ENCODE measurements at places on chromosomes 6 and 20.

- no peak for DNase-seq
These were observed 110.7 kb upstream of the CITED2 start for GRCh38 chr6:139485185-139485584.

- DNase-seq: no peak
These were observed 217.7 kb upstream of the RIN2 start for GRCh38 chr20:19540392-19540791.

- DNase-seq: peak; percentile 74
These were observed 321.5 kb upstream of the JARID2 start for GRCh38 chr6:14924126-14925024.

DNA sequence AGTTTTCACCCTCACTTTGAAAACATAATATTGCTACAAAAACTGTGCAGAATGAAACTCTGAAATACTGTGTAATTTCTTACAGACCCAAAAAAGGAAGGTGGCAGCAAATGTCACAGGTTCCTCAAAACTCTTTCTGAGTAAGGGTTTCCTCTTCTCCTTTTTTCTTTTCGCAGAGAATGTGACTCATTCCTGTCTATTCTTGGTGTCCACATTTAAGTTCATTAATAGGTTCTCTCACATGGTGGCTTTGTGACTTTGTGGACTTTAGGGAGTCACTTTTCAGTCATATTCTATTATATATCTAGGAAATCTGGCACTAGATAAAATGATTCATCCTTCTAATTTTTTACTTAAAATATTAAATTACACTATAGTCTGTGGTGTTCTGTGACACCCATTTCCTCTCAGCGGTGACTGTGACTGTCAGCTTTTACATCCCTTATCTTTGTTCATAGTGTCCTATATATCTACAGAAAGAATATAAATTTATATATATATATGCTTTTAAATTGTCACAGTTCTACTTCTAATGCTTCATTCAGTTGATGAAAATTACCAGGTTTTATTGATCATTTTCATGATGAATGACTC lies 126.8 kb upstream of the HCRTR2 start:
- DNase-seq: no peak

GRCh38 chr20:10330071-10330470 lies 104.0 kb downstream of the MKKS start:
- DNase-seq: no peak

- DNase-seq: no peak
These were observed 34.9 kb upstream of the AKIRIN2 start for GRCh38 chr6:87736809-87737540.

DNA sequence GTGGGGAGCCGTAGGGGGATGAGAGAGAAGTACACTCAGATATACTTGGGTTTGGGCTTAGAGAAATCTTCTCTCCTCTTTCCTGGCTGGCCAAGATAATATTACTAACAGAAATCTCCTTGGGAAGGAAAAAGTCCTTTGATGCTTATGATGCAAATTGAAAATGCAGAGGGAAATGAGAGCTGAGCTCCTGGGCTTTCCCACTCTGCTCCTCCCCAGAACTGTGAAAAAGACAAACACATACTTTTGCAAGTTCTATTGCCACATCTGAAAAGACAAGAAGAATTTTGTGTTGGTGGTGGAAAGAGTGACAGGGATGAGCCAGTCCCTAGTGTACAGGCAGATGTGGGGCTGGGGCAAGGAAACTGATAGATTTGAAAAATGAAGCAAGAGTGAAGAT lies 185.9 kb downstream of the ANKRD60 start:
- no peak for DNase-seq

- DNase-seq: no peak
These were observed 1.0 kb downstream of the CCN2 start for GRCh38 chr6:131949909-131950766.

GRCh38 chr20:19397666-19398065 lies 185.2 kb downstream of the SLC24A3 start:
- no peak for DNase-seq

DNA sequence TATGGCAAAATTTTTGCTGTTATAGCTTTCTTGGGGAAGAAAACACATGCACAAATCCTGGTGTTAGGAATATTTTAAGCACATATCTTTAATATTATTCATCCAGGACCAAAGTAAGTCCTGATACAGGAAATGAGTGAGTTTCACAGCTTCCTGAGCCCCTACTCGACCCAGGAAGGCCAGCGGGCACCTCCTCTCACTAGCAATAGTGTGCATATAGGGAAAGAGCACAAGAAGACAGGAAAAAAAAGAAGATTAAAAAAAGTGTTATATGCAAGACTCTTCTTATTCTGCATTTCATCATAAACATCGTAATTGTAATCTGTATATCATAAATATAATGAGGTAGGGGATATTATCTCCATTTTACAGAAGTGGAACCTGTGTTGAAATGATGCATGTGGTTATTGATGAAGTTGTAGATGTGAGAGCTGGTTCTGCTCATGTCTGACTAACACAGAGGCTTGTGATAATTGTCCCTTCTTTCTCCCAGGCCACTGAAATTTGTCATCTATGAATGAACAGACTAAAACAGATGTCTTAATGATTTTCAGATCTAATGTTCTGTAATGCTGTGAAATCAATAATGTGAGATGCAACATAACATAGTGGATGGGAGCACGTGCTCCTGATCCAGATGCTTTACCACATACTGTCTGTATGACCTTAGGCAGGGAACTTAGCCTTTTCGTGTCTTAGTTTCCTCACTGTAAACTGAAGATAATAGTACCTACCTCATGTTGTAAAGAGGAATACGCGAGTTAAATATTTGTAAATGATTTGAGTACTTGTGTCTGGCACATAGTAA lies 101.2 kb downstream of the MYO6 start:
- no peak for DNase-seq

- DNase-seq: no peak
These were observed 1.9 kb upstream of the BACH2 start for GRCh38 chr6:90298459-90299053.

GRCh38 chr6:135281964-135282363 lies 100.9 kb downstream of the MYB start:
- no peak for DNase-seq

DNA sequence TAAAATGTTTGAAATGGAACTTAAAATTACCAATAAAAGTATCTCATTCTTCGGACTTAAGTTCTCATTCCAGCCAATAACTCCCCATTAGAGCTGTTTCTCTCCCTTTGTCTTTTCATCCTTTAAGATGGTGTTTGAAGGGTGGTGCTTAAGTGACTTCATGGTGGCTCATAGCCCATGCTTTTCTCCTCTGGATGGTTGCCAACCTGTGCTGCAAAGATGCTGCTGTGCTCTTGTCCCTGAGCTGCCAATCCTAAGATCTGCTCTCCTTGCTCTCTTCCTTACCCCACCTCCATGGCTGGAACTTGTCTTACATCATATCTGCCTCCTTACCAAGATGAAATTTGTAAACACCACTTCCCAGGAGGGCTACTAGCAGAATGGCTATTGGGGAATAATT lies 31.6 kb upstream of the PNRC1 start:
- DNase-seq: no peak

- DNase-seq: no peak
These were observed 244.4 kb downstream of the FOXA2 start for GRCh38 chr20:22339946-22340345.

GRCh38 chr20:14245368-14245970 lies 91.9 kb downstream of the FLRT3 start:
- no peak for DNase-seq

DNA sequence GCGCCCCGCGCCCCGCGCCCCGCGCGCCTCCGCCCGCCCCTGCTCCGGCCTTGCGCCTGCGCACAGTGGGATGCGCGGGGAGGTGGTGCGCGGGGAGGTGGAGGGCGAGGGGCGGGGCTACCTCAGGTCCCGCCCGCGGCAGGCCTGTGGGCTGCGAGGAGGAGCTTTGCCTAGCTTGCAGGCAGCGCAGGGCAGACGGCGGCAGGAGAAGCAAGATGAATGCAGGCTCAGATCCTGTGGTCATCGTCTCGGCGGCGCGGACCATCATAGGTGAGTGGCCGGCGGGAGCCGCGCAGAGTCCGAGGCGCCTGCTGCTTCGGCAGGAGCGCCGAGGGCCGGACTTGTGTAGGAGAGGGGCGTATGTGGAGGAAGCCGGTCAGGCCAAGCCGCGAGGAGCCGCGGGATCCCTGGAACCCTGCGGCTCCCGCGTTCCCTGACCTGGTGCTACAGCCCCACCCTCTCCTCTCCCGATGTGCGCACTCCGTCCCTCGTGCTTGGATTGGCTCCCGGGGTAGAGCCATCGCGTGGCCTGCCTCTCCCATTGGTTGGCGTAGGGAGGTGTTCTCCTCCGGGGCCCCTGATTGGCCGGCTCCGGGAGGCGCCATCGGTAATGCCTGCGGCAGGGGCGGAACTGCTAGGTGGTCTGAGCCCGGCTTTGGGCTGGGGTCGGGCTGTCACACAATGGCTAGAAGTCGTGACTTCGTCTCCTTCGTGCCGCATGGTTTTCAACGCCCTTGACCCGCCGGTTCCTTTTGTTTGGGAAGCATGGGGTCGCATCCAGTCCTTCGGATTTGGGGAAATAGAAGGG lies at the start of gene ACAT2:
ACAT2 (plus strand) TSS at position 173 of the 808 bp plus-strand sequence; CDS start at position 216, 43 bp downstream.
- peak; percentile 100 for DNase-seq

DNA sequence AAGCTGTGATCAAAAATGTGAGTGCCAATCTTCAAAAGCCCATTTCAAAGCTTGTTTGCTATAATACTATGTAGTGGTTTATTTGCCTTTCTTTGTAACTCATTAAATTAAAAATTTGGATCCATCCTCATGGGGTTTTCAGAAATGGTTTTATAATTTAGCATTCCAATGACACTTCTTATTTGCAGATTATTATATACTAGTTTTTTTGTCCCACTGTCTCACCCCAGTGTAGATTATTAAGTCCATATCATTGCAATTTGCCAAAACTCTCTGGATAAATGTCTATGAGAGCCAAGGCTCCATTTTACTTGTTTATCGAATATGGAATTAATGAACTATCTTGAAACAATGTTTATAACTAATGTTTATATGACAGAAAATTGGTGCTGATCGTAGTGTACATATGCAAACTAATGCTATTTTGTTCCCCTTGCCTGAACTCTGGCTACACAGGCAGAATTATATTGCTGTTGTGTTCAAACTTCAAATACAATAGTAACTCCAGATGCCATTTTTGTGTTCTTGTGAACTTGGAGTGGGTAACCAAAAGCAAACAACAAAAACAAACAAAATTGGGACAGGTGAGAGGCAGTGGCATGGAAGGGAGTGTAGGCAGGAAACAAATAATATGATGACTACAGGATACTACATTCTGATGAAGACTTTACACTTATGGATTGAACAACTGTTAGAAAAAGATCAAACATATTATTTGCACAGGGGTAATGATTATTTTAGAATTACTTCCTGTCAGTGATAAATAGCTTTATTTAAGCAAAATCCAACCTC lies 307.1 kb upstream of the FLRT3 start:
- DNase-seq: no peak

DNA sequence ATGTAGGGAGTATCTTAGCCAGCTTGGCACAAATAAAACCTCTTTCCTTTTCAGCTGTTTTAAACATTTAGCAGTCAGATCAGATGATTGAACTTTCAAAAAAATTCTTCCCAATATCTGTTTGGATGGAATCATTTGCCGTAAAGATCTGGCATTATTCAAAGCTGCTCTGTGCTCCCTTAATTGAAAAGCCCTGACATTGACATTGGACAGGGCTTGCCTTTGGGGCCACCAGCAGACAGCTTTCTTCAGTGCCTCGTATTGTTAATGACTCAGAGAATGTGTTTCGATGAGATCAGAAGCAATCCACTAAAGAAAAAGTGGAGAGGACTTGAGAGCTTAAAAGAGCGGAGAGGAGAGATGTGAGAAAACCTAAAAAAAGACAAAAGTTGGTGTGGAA lies 343.5 kb downstream of the NRN1 start:
- no peak for DNase-seq

- no peak for DNase-seq
These were observed 35.6 kb upstream of the TRAM2 start for GRCh38 chr6:52612336-52613054.

DNA sequence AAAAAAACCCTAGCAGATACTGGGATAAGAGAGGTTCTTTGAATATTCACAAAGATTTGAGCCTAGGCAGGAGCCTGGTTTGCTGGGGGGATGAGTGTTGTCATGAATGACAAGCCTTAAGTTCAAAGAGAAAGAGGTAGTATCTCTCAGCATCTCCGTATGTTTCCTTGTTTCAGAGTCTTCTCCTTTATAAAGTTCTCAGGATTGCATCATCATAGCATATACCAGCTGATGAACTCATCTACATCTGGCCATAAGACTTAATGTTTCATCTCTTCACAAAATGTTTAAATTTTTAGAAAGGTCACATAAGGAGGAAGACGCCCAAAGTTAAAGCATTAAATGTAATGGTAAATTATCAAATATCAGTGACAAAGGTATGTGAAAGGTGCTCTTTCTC lies 17.1 kb downstream of the DEFB114 start:
- DNase-seq: no peak

DNA sequence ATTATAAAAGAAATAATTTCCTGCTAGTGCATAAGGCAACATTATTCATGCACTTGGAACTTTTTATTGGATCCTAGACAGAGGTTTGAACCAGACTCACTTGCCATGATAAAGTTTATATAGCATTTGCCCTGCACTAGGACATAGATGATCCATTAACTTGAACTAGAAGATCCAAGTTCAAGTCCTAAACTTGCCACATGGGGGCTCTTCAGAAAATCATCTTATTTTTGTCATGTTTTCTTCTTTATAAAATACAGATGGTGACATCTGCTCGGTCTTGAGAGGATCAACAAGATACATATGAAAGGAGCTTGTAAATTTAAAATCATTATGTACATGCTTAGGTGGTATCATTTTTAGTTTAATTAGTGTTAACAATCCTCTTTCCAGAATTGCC lies 94.5 kb downstream of the SIM1 start:
- no peak for DNase-seq

- DNase-seq: no peak
These were observed 586.5 kb upstream of the EPHA7 start for GRCh38 chr6:94005835-94006234.

DNA sequence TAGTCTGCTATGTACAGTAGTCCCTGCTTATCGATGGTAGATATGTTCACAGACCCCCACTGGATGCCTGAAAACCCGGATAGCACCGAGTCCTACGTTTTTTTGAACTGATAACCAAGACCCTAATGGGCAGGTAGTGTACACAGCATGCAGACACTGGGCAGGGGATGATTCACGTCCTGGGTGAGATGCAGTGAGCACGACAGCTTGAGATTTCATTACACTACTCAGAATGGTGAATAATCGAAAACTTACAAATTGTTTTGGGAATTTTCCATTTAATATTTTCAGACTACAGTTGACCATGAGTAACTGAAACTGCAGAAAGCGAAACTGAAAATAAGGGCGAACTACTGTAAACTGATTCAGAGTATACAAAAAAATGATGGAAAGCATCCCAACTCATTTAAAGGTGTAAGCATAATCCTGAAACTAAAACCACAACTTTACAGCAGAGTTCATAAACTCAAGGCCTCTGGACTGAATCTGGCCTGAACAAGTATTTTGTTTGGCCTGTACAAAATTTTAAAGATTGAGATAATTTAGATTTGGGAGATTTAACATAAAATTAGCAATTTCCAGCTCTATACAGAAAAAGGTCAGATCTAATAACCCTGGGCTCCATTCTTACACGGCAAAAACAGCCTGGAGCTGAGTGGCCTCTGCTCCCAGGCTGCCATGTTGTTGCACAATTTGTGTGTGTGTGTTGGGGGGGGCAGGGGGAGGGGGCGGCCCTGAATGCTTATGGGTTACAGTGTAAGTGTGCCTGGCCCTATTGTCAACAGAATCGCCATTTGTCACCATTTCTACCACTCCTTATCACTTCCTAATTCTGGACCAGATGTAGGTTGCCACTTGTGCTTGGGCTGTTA lies 34.9 kb downstream of the RNF24 start:
- DNase-seq: no peak

Measured in NCI-H1092 (cell line).